ENCODE measurements at places on chromosomes 2 and 18.
A peak's percentile ranks its signal among the peaks of the same experiment; 100 is the strongest.

GRCh38 chr18:10669441-10670100 lies 143.7 kb downstream of the NAPG start:
- DNase-seq: no peak

- DNase-seq: peak; percentile 63
Measured at GRCh38 chr2:164910101-164910899, 45.0 kb downstream of the SLC38A11 start.

- DNase-seq: no peak
Measured at GRCh38 chr18:11514267-11514666, 95.1 kb upstream of the SLC35G4 start.

GRCh38 chr2:27018142-27018541 lies 14.6 kb upstream of the TMEM214 start:
- no peak for DNase-seq

GRCh38 chr2:197889041-197889440 lies 84.6 kb downstream of the PLCL1 start:
- DNase-seq: no peak

DNA sequence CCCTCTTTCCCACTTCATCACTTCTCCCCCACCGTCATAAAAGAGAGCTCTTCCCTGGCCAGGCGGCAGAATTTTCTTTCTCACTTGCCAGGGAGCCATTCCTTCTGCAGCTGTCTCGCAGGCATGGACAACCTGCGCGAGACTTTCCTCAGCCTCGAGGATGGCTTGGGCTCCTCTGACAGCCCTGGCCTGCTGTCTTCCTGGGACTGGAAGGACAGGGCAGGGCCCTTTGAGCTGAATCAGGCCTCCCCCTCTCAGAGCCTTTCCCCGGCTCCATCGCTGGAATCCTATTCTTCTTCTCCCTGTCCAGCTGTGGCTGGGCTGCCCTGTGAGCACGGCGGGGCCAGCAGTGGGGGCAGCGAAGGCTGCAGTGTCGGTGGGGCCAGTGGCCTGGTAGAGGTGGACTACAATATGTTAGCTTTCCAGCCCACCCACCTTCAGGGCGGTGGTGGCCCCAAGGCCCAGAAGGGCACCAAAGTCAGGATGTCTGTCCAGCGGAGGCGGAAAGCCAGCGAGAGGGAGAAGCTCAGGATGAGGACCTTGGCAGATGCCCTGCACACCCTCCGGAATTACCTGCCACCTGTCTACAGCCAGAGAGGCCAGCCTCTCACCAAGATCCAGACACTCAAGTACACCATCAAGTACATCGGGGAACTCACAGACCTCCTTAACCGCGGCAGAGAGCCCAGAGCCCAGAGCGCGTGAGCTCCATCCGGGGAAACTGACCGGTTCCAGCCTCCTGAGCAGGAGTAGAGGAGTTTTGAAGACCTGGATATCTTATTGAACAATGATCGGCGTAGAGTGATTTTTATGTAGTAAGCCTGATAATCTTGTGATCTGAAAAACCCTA lies at the start of gene MSGN1:
Gene MSGN1 (plus strand): TSS at position 65 of the 850 bp plus-strand sequence. CDS start 59 bp downstream, at position 124.
- no peak for DNase-seq

- peak; percentile 86 for DNase-seq
Measured at GRCh38 chr2:96305091-96305978, at the start of gene SNRNP200. SNRNP200 (minus strand) TSS chr2:96305546; CDS start chr2:96305437, 109 bp downstream.

- peak; percentile 87 for DNase-seq
Measured at GRCh38 chr2:54455563-54456361, at the start of gene SPTBN1. SPTBN1 (plus strand) TSS chr2:54456327; CDS start chr2:54526419, 70,092 bp downstream.

- no peak for DNase-seq
Measured at GRCh38 chr18:51857989-51858388, 482.0 kb upstream of the DCC start.

GRCh38 chr2:79100285-79100684 lies 12.5 kb upstream of the REG1B start:
- DNase-seq: no peak

GRCh38 chr18:58682429-58683069 lies 11.3 kb downstream of the MALT1 start:
- DNase-seq: peak; percentile 68

GRCh38 chr2:3159782-3160545 lies 217.7 kb downstream of the EIPR1 start:
- DNase-seq: no peak

GRCh38 chr18:65922103-65922502 lies 171.3 kb downstream of the CDH7 start:
- no peak for DNase-seq

GRCh38 chr2:169131587-169132512 lies 62.5 kb downstream of the DHRS9 start:
- DNase-seq: peak; percentile 40

DNA sequence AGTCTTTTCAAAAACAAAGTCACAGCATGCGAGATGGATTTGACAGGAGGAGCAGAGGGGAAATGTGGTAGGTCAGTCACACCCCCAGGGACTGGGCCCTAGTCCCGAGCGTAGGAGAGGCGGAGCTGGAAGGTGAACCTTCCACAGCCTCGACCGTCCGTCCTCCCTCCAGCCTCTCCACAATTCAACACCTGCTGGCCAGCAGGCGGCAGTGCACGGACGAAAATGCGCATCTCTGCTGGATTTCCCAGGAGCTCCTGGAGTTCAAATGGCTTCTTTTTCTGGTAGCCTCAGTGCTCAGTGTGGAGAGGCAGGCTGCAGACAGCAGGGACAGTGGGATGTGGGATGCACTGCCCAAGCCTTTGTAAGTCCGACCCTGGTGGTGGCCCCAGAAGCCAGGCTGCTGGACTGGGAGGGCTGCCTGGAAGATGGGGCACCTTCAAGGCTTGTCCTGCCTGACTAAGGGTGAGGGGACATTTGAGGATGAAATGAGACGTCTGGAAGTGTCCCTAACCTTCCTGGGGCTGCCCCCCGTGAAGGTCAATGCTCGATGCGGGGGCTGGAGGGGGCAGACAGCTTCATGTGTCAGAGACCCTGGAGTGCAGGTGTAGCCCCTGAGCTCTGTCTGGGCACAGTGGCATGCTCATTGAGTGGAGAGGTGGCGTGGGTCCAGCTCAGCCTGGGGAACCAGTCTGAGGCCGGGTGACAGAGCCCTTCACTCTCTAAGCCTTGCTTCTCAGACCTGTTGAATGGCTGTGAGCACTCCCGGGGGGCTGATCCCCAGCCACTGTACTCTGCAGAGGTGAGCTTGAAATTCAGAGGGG lies 189.5 kb downstream of the TFCP2L1 start:
- peak; percentile 53 for DNase-seq

GRCh38 chr2:1518867-1519530 lies 105.7 kb downstream of the TPO start:
- no peak for DNase-seq

DNA sequence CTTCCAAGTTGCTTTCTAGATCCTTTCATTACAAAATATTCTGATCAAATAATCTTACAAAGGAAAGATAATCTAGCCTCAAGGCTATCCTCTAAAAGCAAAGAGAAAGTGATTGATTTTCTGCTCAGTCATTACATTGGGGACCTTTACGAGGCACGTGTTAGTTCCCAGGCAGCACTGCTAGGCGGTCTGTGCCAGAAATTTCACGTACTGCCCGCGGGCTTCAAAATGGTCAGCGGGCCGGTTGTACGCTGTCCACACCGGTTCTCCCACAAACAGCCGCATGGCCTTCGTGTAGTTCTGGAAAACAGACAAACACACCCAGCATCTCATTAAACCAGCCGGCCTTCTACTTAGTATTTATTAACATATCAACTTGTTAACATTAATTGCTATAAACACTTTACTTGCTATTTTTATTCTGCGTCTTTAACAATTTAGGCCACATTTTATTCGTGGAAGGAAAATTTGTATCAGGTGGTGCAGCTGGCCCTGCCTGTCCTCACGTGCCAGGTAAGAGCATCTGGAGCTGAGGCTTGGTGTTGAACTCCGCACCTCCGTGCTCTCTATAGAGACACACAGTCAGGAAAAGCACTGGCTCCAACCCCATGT lies 20.4 kb downstream of the ADI1 start:
- no peak for DNase-seq

DNA sequence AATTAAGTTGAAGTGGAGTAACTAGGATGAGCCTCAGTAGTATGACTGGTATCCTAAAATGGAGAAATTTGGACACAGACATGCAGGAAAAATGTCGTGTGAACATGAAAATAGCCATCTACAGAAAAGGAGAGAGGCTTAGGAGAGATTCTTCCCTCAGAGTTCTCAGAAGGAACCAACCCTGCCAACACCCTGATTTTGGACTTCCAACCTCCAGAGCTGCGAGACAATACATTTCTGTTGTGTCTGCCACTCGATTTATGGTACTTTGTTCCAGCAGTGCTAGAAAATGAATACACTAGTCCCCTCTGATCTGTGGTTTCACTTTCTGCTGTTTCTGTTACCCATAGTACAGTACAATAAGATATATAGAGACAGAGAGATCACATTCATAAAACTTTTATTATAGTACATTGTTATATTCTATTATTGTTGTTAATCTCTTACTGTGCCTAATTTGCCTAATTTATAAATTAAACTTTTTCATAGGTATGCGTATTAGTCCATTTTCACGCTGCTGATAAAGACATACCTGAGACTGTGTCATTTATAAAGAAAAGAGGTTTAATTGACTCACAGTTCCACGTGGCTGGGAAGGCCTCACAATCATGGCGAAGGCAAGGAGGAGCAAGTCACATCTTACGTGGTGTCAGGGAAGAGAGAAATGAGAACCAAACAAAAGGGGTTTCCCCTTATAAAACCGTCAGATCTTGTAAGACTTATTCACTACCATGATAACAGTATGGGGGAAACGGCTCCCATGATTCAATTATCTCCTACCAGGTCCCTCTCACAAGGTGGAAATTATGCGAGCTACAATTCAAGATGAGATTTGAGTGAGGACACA lies 41.3 kb downstream of the PLEKHA3 start:
- DNase-seq: no peak

GRCh38 chr2:32718752-32719151 lies 90.9 kb downstream of the TTC27 start:
- no peak for DNase-seq

DNA sequence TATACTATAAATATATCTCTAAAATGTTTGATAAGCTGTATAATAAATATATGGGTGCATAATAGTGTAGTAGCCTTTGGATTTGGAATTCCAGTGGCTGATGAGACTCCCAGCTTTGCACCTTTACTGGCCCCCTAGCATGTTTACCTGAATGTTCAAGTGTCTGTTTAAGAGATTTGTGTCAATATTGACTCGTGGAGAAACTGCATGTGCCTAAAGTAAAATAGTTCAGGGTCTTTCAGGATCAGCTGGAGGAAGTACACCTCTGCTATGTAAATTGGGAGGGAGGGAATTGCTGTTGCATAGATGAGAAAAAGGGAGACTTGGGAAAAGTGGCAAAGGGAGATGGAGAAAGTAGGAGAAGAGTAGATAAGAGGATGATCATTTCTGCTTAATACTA lies 23.9 kb downstream of the ME2 start:
- peak; percentile 70 for DNase-seq

- no peak for DNase-seq
Measured at GRCh38 chr2:50865235-50865634, 166.7 kb downstream of the NRXN1 start.

GRCh38 chr2:219419331-219420197 lies 1.4 kb downstream of the DES start:
- no peak for DNase-seq

DNA sequence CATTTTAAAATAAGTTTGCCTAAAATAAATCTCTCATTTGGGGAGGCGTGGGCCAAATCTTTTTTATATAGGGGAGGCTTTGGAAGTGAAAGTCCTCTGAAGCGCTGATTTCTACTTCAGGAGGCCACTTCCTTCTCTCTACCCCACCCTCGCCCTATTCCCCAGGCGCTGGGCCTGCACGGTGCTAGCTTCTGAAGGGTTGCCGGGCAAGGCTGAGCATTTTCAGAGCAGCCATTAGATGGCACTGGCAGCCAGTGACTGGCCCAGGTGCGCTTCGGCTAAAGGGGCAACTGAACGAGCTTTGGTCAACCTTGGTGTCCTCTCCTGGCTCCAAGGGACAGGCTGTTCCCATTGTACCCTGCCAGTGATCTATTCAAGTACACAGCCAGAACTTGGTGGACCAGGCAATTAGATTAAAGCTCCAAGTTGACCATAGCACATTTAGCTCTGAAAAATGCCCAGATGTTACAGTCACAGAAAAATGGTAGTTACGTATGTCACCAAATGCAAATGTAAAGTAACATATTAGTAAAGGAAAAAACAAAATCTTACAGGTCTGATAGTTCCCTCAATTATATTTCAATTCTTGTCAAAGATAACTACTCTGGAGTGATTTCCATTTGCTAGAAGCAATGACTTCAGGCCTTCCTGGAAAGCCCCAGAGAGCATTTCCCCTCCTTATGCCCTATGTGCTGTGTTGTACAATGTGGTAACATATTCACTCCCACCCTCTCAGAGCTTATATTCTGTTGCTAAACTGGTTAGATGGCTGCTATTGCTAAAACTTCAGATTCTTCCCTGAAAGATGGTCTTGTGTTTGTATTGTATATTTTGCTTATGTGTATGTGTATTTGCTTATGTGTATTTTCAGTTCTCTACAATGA lies 2.1 kb downstream of the POMC start:
- peak; percentile 39 for DNase-seq

- peak; percentile 38 for DNase-seq
Measured at GRCh38 chr2:159614534-159615366, 1.6 kb downstream of the BAZ2B start.

- no peak for DNase-seq
Measured at GRCh38 chr2:165239856-165240515, 772 bp downstream of the SCN2A start.

DNA sequence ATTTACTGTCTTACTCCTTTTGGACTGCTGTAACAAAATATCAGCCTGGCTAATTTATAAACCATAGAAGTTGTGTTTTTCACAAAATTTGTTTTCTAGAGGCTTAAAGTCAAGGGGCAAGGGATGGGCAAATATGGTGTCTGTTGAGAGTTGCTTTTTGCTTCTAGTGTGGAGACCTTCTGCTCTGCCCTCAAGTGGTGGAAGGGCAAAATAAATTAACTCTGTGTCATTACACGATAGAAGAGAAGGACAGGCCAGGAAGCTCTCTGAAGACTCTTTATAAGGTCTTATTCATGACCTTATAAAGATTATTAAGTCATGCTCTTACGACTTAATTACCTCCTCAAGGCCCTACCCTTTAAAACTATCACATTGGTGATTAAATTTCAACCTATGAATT lies 181.2 kb upstream of the LRATD1 start:
- no peak for DNase-seq

Data from HepG2 (cell line).